ENCODE measurements at places on chromosomes 12 and 14.

GRCh38 chr12:123085730-123086487 lies 65.0 kb downstream of the PITPNM2 start:
- DNase-seq, result peak; percentile 79

DNA sequence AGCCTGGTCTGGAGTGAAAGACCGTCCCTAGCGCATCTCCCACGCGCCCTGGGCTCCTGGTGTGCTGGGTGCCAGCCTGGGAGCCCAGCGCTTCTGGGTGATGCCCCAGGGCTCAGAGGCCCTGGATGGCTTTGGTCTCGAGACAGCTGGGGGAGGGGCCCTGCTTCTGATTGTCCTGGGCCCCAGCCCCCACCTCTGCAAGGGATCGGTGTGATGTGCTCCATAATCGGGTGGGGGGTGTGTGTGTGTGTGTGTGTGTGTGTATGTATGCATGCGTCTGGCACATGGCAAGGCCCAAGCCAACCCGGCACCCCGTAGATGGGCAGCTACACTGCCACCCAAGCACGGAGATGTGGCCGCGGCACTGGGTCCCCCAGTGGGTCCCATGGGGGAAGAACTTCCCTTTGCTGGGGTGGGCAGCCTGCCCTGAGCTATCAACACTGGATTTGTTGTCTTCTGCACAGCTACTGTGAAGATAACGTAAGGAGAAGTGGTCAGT lies 3.1 kb downstream of the ZBTB42 start:
- no peak for DNase-seq

GRCh38 chr12:8823565-8824300 lies 1.3 kb downstream of the A2ML1 start:
- DNase-seq, result peak; percentile 3

- no peak for DNase-seq
These were observed 760.4 kb upstream of the TBX3 start for GRCh38 chr12:115444346-115444745.

GRCh38 chr12:54358191-54358944 lies 5.9 kb downstream of the GPR84 start:
- peak; percentile 27 for DNase-seq

- no peak for DNase-seq
These were observed 416.2 kb downstream of the C12orf50 start for GRCh38 chr12:87612996-87613395.

DNA sequence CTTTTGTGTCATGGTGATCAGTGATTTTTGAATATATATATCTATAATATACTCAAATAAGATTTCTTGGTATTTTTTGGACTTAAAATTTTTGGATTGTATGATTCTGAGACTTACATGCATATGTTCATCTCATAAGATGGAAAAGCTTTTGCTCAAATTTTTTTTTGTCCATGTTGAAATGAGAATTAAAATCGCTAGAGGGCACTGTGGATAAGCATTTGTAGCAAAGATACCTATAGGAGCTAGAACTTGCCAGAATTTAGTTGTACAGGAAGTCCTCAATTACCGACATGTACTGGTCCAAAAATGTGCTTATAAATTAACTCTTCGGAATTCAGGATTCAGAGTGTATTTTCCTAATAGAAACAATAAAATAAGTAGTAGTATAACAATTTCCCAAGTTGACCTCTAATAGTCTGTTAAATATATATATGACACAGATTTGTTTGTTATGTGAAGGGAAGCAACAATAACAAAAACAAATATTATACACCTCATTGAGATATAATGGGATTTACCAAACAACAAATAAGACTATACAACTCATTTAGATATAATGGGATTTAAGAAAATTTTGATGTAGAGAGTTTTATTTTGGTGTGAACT lies 179.6 kb downstream of the TMEM117 start:
- peak; percentile 51 for DNase-seq

GRCh38 chr12:4157122-4157521 lies 116.4 kb upstream of the CCND2 start:
- no peak for DNase-seq

- peak; percentile 25 for DNase-seq
These were observed 17.3 kb upstream of the RFLNA start for GRCh38 chr12:124277394-124278241.

GRCh38 chr12:24960222-24960855 lies 11.4 kb upstream of the BCAT1 start:
- no peak for DNase-seq

DNA sequence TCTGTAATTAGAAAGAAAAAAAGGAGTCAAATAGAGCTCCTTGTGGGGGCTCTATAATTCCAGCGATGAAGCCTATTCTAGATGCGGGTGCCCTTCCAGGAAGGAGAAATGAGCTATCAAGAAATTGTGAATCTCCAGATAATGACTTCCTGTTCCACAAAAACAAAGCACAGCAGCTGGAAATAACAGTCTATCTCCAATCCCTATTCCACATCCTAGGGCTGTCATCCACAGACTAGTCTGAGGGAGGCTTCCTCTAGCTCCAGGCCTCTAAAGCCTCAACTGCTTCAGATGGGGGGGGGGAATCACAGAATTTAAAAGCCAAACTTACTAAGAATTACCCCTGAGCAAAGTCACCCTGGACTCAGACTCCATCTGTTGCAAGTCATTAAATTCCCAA lies 77.4 kb upstream of the GTF2A1 start:
- DNase-seq, result no peak

DNA sequence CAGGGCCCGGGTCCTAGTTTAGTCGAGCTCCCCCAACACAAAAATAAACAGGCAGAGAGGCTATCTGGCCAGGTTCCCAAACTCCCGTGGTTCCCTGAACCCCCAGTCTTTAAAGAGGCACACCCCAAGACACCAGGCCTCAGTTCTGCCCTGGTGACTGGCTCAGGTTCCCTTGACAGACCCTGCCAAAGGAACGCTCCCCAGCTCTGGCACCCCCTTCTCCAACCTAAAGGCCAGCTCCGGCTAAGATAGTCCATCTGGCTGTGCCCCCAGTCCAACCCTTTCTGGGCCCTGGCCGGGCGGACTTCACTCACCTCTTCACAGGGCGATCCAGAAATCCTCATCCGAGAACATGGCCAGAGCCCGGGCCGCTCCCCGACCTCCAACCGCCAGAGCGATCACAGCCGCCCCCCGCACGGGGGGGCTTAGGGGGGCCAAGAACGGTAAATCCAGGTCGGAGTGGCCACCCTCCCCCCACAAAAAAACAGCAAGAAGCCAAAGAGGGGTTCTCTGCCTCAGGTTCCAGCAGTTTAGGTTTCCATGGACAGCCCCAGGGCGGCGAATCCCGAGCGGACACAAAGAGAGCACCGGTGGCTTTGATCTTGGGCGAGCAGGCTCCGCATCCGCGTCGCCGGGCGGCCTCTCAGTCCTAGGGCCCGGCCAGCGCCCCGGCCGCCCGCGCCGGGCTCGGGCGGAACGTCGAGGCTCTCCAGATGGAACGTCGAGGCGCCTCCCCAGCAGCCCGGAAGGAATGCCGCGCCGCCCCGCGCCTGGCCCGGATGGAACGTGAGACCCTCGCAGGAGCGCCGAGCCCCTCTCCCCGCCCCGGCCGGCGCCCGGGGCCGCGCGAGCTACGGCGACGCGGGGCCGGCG lies 1.1 kb downstream of the KMT2D start:
- no peak for DNase-seq

- no peak for DNase-seq
These were observed 416.3 kb upstream of the ATP2B1 start for GRCh38 chr12:90124914-90125313.

DNA sequence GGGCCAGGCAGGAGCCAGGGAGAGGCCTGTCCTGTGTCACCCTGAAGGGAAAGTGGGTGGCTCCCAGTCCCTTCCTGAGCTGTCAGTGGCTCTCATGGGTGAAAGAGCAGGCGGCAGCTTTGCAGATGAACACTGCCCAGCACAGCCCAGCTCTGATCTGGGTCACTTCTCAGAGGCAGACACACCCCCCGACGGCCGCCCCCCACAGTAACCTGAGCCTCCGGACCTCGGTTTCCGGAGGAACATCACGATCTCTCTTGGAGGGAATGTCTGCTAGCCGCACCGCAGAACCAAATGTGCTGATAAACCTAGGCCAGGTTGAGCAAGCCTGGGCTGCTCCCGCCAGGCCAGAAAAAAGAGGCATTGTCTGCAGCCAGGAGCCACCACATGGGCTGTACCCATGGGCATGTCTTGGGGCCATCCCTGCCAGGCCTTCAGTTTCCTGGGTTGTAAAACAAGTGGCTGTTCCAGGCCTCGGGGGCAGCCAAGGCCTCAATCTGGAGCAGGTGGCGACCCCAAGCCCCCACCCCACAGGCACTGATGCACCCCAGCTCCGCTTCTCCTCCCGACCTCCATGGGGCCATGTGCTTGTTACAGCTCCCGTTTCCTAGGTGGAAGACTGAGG lies 57.6 kb downstream of the NCOR2 start:
- no peak for DNase-seq

DNA sequence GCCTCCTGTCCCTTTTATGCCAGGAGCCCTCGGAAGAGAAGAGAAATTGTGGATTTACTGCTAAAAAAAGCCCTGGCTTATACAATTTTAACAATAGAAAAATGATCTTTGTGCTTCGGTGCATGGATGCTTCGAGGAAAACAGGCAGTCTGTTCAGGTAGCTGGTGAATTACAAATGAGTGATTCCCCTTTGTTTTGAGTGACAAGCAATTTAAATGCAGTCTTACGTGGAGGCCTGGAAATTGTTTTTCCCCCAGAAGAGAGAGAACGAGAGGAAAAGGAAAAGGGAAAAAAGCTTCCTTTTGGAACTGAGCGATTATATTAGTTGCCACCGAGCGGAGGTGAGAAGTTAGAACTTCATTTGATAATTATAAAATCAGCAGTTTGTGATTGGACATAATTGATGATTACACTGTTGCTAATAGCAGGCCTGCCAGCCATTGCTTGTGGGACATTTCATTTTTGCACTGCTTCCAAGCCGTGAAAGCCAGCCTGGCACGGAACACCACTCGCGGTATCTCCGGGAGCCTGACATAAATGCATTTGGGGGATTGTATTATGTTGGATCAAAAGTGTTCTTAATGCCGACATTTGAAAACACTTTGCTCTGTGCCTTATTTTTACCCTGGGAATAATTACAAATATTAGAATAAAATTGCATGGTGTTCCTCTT lies 117.7 kb downstream of the PHETA1 start:
- DNase-seq, result no peak

DNA sequence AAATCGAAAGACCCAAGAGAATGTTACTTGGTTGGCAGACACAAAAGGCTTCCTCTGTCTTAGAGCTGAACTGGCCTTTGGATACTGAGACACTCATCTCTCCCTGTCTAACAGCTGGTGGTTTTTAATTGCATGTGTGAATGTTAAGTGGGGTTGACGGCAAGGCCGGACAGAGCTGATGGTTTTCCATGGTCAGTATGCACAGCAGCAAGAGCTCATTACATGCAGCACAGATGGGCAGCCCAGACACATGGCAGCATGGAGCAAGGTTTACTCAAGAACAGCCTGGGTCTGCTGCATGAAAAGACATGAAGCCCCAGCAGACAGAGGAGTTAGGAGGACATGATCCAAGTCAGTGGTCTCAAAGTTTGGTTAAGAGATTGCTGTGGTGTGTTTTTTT lies 27.8 kb upstream of the CACNA2D4 start:
- no peak for DNase-seq

GRCh38 chr14:97710726-97711125 lies 913.5 kb downstream of the VRK1 start:
- no peak for DNase-seq

- no peak for DNase-seq
These were observed 18.2 kb downstream of the CD9 start for GRCh38 chr12:6218347-6218925.

- no peak for DNase-seq
These were observed 9.8 kb downstream of the GNPNAT1 start for GRCh38 chr14:52781629-52782028.

GRCh38 chr12:80381121-80381520 lies 62.9 kb upstream of the PTPRQ start:
- DNase-seq, result no peak

DNA sequence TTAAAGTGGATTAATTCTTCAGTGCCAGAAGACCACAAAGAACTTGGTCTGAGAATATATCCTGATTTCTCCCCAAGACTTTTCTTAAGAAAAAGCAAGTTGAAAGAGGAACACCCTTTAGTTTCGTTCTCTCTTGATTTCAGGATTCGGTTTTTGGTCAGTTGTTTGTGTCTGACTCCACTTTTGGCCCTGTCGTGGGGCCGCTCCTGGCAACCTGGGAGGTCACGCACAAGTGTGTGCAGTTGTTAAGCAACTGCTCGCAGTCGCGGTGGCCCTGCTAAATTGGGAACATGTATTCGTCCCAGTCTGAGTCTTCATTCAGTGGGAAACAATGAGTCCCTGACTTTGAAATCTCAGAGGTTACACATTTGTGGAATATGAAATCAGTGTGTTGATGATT lies 68.7 kb downstream of the RGS6 start:
- DNase-seq, result no peak

DNA sequence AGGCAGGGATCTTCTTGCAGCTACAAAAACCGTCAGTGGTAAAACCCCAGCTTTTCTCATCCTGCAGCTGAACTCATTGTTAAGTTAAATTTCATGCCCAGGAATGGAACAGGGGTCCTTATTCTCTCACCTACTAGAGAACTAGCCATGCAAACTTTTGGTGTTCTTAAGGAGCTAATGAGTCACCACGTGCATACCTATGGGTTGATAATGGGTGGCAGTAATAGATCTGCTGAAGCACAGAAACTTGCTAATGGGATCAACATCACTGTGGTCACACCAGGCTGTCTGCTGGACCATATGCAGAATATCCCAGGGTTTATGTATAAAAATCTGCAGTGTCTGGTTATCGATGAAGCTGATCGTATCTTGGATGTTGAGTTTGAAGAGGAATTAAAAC lies 68.9 kb downstream of the DCAF5 start:
- no peak for DNase-seq

DNA sequence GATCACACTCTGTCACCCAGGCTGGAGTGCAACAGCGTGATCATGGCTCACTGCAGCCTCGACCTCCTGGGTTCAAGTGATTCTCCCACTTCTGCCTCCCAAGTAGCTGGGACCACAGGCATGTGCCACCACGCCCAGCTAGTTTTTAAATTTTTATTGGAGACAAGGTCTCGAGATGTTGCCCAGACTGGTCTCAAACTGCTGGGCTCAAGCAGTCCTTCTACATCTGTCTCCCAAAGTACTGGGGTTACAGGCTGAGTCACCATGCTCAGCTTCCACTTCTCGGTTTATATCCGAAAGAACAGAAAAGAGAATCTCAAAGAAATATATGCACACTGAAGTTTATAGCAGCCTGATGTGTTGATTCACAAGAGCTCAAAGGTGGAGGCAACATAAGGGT lies 107.5 kb downstream of the SCARB1 start:
- DNase-seq, result no peak

GRCh38 chr12:66052988-66053615 lies 77.4 kb downstream of the LLPH start:
- DNase-seq, result no peak

GRCh38 chr12:98260276-98260675 lies 255.1 kb upstream of the TMPO start:
- DNase-seq, result no peak
